ENCODE measurements at places on chromosomes 7 and 10.

GRCh38 chr7:1027242-1028043 lies 16.9 kb upstream of the GPR146 start:
- peak; percentile 55 for DNase-seq

DNA sequence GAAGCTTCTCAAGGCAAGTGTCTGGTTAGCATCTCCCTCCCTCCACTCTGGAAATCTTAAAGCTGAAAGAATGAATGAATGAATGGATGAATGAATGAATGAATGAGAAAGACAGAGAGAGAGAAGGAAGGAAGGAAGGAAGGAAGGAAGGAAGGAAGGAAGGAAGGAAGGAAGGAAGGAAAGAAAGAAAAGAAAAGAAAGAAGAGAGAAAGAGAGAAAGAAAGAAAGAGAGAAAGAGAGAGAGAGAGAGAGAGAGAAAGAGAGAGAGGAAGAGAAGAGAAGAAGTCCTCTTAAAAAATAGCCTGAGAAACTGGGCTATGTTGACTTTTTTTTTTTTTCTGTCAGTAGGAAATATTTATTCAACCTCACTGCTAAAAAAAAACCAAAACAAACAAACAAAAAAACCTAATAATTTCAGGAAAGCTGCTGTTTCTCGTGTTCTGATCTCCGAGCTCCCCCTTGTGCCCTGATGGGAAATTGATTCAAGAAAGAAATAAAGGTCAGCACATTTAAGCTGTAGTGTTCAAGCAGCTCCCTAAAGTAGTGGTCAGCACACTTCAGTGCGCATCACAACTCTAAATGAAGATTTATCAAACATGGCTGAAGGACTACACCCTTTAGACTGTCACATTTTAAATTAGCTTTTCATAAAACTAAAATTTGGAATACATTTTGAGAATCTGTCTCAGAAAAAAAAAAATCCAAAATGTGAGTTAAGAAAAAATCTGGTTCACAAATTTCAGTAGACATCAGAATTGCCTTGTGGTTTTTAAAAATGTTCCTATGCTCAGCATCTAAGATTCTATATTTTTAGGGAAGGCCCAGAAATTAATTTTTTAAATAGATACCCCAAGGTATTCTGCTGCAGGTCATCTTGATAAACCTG lies 154.3 kb downstream of the ELAPOR2 start:
- peak; percentile 22 for DNase-seq

DNA sequence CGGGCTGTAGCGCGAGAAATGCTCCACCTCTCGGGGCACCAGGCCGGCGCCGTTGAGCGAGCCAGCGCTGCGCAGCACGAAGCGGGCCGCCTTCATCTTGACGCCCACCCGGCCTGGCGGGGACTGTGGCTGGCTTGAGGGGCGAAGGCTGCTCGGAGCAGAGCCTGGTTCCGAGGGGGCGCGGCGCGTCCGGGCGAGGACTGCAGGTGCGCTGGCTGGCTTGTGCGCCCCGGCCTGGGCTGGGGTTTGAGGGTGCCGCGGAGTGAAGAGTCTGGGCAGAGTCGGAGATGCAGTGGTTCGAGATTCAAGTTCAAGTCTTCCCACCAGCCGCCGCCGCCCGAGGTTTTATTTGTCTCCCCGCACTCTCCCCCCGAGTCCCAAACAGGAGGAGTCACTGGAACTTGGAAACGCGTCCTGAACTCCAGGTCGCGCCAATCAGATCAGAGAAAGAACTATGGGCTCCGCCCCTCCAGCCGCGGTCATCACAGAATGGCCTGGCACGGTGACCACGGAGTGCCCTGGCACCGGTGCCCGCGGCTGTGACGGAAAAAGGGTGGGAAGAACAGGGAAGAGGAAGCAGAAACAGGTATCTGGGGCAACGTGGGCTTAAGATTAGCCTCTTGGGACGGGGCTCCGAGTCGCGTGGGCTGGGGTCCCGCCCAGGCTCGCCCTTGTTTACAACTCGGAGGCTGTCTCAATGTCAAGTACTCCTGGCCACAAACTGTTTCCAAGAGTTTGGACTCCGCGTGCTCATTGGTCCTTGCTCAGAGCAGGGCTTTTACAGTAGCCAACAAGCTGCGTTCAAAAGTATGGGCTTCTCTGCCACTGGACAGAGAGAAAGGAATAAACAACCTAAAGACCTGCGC lies at the start of gene PDK4:
TSS of gene PDK4 (minus strand) at position 319 of the 866 bp plus-strand sequence. CDS start at position 96, 223 bp downstream.
- DNase-seq, result peak; percentile 70

DNA sequence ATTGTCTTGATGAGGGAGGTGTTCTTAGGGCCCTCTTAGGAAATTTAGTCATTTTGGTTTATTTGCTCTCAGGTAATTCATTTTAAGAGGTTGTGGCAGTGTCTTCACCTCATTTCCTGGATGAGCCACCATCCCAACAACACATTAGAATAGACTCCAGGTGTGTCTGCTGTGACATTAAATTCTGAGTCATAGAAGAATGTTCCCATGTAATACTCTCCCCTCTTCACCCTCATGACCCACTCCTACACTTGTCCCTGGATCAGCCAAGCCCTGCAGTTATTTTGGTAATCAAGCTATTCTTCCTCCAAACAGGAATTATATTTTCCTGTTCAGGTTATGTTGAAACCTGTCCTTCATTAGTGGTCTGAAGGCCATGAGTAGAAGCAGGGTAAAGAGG lies 944.1 kb downstream of the SORCS3 start:
- no peak for DNase-seq

- DNase-seq, result peak; percentile 73
Measured at GRCh38 chr7:95608359-95609173, 12.2 kb upstream of the PDK4 start.

DNA sequence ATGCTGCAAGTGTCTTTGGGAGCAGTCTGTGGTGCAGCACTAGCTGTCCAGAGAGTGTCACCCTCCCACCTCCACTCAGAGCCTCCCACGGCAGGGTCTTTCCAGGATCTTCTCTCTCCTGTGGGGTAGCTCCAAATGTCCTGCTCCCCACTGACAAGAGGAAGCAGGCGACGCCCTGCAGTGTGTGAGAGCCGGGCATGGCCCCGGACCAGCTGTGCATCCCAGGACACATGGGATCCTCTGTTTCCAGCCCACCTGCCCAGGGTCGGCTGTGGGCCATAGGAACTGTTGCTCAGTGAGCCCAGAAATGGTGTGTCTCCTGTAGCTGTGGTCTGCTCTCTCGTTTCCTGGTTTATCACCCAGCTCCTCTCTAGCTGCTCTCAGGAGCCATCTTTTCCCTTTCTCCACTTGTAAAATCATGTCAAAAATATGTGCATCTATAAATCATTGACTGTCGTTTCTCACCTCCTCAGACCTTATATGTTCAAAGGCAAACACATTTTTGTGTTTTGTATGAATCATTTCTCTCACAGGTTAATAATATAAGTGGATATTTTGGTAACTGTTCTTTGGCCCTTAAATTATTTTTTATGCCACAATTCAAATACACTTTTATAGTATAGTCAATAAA lies 74.9 kb downstream of the VWC2 start:
- no peak for DNase-seq

DNA sequence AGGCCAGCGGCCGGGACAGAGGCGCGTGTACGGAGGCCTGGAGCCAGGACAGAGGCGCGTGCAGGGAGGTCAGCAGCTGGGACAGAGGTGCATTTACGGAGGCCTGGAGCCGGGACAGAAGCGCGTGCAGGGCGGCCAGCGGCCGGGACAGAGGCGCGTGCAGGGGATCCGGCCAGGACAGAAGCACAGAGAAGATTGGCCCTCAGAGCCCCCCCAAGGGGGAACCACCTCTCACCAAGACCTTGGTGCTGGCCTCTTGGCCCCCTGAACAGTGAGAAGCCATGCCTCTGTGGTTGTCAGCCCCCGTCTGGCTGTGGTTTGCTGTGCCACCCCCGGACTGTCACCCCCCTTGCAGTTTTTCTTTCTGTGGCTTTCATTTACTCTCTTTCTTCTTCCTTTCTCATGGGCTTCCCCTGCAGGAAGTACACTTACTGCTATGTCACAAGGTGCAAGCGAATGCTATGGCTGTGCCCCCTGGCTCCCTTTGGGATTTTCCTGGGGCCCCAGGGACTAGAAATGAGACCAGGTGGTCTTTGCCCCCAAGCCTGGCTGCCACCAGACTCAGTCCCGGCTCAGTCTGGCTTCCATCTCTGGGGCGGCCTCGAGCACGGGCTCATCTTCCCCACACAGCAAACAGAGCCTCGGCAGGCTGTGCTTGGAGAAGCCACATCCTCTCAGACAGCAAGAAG lies 41.1 kb downstream of the INSIG1 start:
- DNase-seq, result no peak

GRCh38 chr7:72230281-72230680 lies 181.9 kb downstream of the CALN1 start:
- DNase-seq, result no peak

DNA sequence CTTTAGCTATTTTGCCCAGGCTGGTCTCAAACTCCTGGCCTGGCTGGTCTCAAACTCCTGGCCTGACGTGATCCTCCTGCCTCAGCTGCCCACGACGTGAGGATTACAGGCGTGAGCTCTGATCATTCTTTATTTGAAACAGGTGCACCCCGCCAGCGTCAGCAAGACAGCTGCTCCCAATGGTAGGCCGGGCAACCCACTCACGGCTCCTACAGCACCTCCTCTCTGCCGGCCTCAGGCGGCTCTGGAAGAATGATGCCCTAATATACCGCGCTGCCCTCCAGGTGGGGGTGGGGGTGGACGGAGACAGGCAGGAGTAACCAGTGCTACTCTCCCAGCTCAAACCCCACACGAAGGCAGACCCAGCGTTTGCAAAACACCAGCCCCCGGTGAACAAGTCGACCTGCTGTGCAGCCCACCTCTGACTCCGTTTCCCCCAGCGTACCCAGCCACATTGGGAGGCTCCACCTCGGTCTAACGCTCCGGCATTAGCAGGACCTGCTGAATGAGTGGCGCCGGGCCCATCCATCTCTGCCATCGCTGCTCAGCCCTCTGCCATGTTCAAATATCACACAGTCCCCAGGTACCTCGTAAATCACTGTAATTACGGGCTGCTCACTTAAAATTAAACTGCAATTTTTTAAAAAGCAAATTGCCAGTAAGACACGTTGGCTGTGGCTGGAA lies 148.6 kb downstream of the ELFN1 start:
- DNase-seq, result no peak

GRCh38 chr10:30359373-30360206 lies 10.5 kb upstream of the MTPAP start:
- peak; percentile 76 for DNase-seq

- DNase-seq, result peak; percentile 65
Measured at GRCh38 chr7:123624527-123625183, 23.0 kb downstream of the ASB15 start.

DNA sequence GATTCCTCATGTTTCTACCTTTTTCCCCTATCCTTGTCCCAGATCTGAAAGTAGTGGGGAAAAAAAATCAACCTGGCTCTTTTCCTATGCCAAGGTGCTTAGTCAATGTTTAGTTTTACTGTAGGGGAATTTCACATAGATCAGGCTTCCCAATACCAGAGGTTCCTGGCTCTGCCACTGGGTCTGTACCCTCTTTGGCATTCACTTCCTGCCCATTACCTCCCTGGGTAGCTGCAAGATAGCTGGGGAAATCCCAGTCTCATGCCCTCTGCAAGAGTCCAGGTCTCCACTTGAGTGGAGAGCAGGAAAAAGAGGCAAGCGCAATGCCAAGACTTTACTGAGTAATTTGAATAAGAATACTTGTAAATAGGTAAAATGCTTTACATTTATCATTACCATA lies 3.5 kb upstream of the BPGM start:
- DNase-seq, result no peak

GRCh38 chr10:3856593-3856992 lies 71.6 kb upstream of the KLF6 start:
- DNase-seq, result no peak

GRCh38 chr10:63677001-63677400 lies 155.8 kb downstream of the REEP3 start:
- no peak for DNase-seq

- no peak for DNase-seq
Measured at GRCh38 chr10:74072503-74072902, 74.6 kb downstream of the VCL start.

DNA sequence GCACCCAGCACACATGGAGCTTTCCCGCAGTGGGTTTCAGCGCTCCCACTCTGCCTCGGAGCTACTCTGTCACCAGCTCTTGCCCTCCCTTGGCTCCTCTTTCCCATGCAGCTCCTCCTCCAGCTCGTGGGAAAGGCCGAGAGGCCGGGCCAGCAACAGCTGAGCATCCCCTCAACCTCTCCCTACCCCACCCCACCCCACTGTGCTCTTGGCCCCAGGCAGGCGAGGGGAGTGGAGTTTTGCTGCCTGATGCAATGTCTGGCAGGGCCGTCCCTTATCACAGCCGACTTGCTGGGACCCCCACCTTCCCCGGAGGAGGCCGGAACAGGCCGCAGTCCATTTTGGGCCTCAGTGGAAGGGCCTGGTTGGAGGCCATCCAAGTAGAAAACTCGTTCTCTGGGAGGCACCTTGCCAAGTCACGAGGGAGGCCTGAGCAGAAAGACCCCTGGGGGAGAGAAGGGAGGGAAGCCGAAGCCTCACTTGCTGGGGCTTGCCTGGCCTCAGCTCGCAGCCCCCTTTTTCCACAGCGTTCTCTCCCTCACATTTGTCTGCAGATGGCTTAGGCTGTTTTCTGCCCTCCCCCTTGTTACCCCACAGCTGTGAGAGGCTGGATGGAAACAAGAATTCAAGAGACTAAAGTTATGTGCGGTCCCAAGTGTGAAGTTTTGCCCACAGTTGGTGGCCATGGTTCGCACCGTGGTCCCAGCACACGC lies 35.3 kb downstream of the CHST3 start:
- peak; percentile 42 for DNase-seq

DNA sequence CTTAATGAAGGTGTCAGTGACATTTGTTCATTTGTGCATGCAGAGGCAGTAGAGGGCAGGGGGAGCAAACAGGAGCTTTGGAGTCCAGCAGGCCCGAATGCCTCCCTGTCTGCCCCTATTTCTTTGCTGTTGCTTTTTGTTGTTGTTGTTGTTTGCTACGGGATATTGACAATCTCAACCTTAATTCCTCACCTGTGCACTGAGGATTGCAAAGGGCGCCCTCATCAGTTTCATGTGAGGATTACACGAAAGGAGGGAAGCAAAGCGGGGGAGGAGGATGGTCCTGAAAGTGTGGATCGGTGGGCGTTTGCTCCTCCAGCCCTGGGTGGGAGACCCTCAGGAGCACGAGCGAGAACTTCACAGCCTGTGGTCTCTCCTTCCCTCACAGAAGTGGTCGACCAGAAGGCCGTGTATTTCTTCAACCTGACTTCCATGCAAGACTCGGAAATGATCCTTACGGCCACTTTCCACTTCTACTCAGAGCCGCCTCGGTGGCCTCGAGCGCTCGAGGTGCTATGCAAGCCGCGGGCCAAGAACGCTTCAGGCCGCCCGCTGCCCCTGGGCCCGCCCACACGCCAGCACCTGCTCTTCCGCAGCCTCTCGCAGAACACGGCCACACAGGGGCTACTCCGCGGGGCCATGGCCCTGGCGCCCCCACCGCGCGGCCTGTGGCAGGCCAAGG lies 9.6 kb downstream of the GDF10 start:
- DNase-seq, result no peak

GRCh38 chr10:32959006-32959920 lies 1.2 kb upstream of the ITGB1 start:
- no peak for DNase-seq
